ENCODE measurements at places on chromosomes 12 and 14.

- DNase-seq, result no peak
These were observed 408.7 kb upstream of the NOVA1 start for GRCh38 chr14:27006570-27006969.

DNA sequence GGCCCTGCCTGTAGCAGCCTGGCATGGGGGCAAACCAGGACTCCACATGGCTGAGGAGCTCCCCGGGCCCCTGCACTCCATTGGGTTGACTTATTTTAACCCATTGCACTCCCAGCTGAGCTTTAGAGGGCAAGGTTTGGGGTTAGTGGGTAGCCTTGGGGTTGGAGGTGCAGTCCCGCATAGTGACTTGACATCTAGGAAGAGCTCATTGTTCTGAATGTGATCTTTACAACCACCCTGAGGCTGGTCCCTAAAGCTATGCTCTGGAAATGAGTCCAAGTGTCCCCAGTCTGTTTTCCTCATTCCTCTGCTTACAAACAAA, 36.4 kb downstream of the NFKBIA start:
- DNase-seq, result no peak

DNA sequence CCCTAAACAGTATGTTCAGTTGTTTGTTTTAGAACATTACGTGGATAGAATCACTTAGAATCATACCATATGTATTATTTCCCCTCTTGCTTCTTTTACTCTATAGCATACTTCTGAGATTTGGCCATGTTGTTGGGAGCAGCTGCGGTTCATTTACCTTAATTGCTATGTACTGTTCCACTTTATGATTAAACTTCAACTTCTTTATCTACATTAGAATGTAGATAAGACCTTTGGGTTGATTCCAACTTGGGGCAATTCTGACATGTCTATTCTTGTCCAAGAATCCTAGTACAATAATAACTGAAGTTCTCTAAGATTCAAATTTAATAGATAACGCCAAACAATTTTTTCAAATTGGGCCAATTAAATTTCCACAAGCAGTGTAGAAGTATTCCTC, 80.7 kb downstream of the GRIN2B start:
- no peak for DNase-seq

- no peak for DNase-seq
These were observed 22.1 kb downstream of the SERPINA1 start for GRCh38 chr14:94366146-94366915.

- no peak for DNase-seq
These were observed 24.4 kb downstream of the ADCY6 start for GRCh38 chr12:48764521-48764920.

GRCh38 chr14:45290547-45290946, 37.5 kb upstream of the MIS18BP1 start:
- no peak for DNase-seq

DNA sequence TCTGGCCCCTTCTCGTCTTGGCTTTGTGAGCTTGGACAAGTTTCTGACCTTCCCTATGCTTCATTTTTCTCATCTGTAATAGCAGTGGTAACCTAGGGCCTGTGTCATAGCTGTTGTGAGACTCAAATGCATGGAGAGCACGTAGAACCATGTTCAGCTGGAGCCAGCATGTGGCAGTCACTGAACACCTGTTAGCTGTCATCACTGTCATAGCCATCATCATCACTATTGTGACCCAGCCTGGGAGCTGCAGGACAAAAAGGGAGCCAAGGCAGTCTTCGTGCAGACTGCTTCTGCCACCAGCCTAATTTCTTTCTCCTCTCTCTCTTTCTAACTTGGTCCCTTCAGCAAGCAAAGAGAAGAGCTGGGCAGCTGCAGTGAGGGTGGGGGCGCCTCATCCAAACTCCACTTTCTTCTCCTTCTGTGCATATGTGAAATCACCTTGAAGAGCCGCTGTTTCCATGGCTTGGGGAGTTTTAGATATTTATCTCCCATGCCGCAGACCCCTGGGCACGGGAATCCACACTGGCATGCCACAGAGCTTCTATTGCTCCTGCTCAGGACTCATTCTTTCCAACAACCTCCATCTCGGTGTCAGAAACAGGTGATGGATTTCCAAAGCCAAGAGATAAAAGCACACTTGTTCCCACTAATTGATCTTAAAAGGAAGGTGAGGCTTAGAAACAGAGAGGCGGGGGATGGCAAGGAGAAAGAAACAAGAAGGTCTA, 87.0 kb downstream of the SRRM4 start:
- peak; percentile 13 for DNase-seq

DNA sequence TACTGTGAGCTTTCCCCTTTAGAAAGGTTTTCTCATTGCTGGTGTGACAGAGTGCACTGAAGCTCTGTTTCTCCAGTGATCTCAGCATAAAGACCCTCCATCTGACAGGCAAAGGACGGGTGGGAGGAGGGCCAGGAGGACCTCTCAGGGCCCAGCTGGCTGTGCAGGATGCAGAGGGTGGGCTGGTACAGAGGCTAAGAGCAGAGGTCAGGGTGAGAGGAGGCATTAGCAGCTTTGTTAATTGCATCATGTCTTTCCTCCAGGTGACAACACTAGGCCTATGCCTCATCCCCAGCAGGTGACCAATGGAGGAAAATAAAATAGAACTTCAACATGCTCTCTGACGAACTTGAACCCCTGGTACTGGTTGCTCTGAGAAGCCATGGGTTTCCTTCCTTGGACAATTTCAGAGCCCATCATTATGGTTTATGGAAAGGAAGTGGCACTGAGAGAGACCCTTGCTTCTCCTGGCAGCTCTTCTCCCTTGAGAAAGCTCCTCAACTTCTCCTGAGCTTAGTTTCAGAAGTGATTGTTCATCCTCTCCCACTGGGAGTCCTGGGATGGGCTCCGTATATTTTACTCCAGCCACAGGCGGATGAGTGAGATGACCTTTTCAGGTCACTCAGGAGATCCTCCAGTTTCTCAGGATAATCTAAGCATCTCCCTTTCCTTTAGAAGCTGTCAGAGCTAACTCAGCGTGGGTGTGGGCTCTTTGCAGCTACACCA, 45.8 kb upstream of the ATP23 start:
- DNase-seq, result no peak
